ENCODE measurements at places on chromosomes 1 and 21.

GRCh38 chr21:31713973-31714740 is 17.8 kb downstream of the SCAF4 start:
- DNase-seq = no peak

DNA sequence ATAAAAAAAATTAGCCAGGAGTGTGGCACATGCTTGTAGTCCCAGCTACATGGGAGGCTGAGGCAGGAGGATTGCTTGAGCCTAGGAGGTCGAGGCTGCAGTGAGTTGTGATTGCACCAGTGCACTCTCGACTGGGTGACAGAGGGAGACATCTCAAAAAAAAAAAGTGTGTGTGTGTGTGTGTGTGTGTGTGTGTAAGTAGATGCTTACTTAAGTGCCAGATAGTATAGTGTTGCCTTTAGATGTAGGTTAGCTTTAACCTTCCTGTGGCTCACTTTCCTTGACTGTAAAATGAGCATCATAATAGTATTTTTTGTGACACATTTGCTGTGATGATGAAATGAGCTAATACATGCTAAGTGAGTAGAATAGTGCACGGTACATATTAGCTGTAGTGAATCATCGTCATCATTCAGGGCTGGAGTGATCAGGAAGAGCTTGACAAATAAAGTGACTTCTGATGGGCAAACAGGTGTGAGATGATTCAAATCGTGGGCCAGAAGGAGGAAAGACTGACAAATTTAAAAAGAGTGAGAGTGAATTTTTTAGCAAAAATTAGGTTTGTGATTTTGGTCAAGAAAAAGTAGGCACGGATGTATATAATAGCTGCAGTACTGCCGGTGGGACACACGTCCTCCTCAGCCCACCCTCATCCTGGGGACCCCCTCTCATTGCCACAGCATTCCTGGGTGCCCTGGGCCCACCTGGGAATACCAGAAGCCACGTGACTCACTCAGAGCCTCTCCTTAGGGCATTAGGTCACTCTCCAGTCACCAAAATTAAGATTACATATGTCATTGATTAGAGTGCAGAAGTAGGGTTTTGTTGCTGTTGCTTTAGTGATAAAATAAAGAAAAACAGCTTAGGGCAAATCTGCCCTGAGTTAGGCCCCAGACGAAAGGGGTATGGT is 33.9 kb downstream of the EIF2D start:
- no peak for DNase-seq

DNA sequence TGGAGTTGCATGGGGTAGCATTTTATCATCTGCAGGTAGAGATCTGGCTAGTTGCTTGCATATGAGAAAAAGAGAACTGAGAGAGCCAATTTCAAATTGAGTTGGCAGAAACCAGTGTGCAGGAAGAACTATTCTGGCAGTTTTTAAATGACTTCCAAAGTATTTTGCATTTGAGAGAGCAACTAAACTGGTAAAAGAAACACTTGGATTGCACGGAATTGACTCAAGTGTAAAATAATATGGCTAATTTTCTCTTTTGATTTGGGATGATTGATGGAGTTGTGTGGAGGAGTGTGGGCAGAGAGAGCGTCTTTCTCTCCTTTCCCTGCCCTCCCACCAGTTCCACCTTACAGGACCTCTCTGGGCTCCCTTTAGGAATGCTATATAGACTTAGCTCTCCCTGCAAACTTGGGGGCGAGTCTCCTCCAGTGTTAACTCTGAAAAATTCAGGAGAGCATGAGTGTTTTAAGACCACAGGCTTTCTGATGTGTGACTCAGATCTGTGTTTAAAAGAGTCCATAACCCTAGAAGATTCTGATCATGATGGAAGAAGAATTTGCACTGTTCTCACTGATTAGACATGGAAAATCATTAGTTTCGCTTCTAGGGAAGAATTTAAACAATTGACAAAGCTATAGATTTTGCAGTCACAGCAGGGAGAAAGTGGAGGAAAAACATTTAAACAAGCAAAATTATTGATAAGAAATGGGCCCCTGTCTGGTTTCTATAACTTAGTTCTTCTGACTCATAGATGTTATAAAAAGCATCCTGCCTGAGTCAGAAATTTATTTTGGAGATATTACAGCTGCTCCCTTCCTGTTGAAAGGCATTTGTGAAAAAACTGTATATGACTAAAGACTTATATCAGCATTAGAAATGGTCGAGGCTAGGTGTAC is 24.9 kb upstream of the CTBS start:
- no peak for DNase-seq

- DNase-seq = no peak
These were observed 45.3 kb downstream of the PGM1 start for GRCh38 chr1:63638471-63638870.

- DNase-seq = no peak
These were observed 18.9 kb downstream of the ANGPTL7 start for GRCh38 chr1:11207898-11208611.

DNA sequence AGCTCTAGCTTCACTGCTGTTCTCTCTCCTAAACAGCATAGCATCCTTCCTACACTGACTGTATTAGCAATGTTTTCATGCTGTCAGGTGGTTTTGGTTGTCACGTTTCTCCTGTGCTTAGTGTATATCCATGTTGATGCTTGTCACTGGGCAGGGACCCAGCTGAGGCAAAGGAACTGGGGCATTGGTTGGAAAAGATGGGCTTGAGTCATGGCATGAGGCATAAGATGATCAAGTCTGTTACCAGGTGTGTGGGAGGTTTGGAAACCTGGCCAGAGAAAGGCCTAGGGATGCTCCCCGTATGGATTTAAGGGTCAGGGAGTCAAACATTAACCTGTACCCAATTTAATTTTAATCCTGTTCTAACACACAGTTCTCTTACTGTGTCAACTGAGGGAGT is 69.6 kb downstream of the OSBPL9 start:
- DNase-seq = no peak

Measured in stimulated activated CD4-positive, alpha-beta T cell treated with anti-CD3 and anti-CD28 coated beads, Interleukin-4, amount 100 ng/mL, for 48 hours (primary cell).